ENCODE measurements at places on chromosomes 12 and 14.

DNA sequence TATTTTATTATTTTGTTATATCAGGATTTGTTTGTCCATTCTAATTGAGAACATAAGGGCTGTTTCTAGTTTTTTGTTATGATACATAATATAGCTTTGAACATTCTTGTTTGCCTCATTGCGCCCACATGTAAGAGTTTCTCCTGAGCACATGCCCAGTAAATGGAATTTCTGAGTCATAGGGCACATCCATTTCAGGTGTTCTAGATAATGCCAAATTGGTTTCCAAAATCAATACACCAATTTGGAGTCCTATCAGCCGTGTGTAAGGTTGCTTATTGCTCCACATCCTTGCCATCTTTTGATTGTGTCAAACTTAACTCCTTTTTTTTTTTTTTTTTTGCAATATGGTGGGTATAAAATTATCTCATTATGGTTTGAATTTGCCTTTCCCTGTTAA is 97.9 kb upstream of the RESF1 start:
- no peak for DNase-seq

- no peak for DNase-seq
These were observed 230.7 kb upstream of the SYT10 start for GRCh38 chr12:33670284-33670683.

DNA sequence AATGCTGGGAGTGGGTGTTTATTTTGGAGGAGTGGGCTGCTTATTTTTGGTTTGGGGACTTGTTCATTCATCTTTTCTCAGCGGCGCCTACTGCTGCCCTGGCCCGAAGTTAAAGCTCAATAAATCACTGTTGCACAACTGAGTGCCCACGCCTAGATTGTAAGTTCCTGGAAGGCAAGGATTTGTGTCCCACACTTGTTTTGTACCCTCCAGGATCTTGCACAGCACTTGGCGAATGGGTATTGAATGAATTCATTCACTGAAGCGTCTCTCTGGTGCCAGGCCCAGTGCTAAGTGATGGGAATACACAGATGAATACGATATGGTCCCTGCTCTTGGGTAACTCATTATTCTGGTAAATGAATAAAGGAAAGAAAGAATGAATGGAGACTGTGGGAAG is 153.3 kb upstream of the PARP11 start:
- DNase-seq, result no peak

GRCh38 chr12:109919456-109919855 is 19.4 kb downstream of the TCHP start:
- DNase-seq, result no peak

DNA sequence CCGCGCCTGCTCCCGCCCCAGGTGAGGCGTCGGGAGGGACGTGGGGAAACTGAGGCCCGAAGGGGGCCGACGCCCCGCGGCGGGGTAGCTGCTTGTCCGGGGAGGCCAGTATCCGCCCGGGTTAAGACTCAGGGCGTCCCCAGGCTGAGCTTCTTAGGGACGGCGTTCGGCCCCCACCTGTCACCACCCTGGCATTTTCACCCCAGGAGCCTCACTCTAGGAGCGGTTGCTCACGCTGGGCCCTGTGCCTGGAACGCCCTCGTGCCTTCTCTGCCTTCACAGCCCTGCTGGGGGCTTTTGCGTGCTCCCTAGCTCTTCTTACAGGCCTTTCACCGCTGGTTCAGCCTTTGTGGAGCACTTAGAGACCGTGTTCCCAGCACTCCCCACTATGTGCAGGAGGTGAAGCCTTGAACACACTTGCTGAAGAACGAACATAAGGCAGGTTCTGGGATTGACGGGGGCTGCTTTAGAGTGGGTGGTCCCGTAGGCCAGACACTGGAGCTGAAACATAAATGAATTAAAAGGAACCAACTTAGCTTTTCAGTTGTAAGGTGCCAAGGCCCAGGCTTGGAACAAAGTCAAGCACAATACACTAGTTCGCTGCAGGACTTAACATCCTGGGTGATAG is 601 bp downstream of the ZNF839 start:
- peak; percentile 53 for DNase-seq

DNA sequence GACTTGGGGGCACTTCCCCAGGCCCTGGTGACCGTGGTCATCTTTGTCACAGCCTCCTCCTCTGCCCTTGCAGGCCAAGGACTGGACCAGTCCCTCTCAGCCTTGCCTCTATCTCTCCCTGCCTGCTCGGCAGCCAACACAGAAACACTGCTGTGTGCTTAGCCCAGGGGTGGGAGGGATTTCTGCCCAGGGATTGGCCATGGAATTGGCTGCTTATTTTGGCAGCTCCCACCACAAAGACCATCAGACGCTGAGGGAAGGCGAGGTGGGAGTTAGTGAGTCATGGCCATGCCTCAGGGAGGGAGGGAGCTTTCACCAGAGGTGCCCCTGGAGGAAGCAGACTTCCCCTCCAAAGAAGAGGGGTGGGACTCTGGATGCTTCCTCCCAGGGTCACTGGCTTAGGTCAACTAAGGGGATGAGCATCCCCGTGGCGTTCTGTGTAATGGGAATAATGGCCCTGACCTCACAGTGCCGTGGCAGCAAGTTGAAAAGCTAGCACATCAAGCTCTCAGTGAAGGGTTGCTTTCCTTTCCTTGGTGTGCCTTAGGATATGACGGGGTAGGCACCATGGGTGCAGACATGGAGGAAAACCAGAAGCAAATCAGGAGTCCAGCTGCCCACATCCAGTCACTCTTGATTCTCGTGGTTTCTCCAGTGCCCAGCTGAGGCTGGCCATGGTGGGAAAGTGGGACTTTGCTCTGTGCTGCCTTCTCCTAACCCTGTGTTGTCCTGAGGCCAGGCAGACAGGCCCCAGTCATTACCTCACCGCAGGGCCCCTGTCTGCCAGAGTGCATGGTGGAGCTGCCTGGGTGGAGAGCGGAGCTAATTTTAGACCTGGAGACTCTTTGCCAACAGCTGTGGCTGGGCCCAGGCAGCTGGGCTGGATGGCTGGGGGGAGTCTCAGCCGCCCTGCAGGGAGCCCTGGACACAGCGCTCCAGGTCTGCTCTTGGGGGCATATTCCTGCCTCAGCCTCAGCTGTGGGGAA is 21.4 kb downstream of the B4GALNT3 start:
- DNase-seq, result no peak
